CD4-positive, alpha-beta T cell treated with Interleukin-6 at 100 ng/mL for 8 hours (primary cell): ENCODE measurements at places on chromosomes 5 and 9.

DNA sequence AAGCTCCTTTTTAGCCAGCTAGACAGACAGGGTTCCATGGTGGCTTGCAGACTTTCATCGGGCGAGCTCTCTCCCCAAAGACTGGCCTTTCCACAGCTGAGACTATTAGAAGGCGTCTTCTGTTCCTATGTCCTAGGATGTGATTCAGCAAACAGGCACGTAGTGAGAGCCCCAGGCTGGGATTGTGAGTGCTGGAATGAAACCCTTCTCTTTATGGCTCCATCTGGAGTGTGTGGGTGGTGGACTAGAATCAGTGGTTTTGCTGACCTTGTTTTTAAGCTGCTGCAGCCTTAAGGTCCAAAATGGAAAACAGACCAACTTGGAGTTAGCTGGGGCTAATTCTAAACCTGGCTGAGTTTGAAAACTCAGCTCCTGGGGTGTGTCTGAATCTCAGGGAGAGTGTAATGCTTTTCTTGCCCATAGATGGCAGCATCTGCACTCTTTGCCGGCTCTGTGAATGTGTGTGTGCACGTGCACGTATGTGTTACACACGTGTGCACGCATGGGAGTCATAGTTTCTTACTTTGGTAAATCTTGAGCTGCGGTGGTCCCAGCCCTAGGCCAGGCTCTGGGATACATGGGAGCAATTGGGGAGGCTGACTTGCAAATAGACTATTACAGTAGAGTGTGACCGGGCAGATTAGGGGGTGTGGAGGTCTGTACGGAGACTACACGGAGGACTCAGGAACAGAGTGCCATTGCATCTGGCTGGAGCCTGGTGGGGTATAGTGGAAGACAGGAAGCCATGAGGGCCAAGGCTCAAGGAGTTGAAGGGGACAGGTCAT is 10.7 kb downstream of the GSN start:
- no peak for DNase-seq

- DNase-seq, result no peak
Measured at GRCh38 chr5:6194261-6194875, 184.0 kb downstream of the MED10 start.

DNA sequence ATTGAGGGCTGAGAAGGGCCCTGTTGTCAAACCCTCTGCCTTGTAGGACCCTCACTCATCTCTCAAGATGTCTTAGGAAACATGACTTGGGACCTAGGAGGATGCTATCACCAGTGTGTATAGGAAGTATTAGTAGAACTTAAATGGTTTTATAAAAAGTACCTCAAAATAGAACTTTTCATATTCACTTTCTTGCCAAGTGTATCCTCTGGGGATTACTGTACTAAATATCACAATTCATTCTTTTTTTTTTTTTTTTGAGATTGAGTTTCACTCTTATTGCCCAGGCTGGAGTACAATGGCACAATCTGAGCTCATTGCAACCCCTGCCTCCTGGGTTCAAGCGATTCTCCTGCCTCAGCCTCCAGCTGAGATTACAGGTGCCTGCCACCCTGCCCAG is 56.2 kb downstream of the ARHGEF28 start:
- DNase-seq, result no peak

- DNase-seq, result no peak
Measured at GRCh38 chr5:143860211-143860610, 48.2 kb downstream of the HMHB1 start.
